ENCODE measurements at places on chromosomes 13 and 19.

- peak; percentile 82 for DNase-seq
These were observed 74.9 kb upstream of the WASF3 start for GRCh38 chr13:26482451-26483197.

GRCh38 chr13:47478985-47479384 is 522.1 kb downstream of the SUCLA2 start:
- DNase-seq = no peak

DNA sequence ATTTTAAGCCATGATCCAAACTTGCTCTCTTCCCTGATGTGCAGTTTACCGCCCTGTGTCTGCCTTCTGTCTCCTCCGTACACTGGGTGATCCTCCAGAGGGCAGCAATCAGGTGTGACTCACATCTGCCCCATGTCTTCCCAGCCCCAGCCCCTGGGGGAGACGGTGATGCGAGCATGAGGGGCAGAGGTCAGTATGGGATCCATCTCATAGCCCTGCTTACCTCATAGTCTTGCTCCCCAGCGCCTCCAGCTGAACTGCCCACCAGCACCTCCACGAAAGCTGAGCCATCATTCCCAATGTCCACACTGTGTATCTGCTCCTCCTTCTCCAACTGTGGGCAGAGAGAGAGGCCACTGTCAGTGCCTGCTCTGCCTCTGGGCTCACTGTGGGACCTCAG is 14.6 kb downstream of the XRCC1 start:
- DNase-seq = no peak

DNA sequence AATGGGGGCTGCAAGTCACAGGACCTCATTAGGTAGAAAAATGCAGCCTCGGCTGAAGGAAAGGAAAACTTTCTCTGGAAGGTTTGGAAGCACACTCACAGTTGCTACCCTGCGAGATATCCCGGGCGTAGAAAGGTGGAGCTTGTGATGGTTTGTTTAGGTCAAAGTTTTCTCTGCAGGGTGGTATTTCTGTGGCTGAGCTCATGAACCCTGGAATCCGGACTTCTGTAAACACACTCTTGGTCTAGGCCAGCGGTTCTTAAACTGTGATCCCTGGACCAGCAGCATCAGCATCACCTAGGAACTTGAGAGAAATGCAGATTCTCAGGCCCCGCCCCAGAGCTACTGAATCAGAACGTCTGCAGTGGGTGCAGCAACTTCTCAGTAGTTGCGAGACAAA is 3.3 kb upstream of the SLC15A1 start:
- DNase-seq = no peak

GRCh38 chr13:39580881-39581575 is 22.0 kb downstream of the LHFPL6 start:
- no peak for DNase-seq

GRCh38 chr19:54673222-54673621 is 10.4 kb downstream of the LILRB4 start:
- no peak for DNase-seq

DNA sequence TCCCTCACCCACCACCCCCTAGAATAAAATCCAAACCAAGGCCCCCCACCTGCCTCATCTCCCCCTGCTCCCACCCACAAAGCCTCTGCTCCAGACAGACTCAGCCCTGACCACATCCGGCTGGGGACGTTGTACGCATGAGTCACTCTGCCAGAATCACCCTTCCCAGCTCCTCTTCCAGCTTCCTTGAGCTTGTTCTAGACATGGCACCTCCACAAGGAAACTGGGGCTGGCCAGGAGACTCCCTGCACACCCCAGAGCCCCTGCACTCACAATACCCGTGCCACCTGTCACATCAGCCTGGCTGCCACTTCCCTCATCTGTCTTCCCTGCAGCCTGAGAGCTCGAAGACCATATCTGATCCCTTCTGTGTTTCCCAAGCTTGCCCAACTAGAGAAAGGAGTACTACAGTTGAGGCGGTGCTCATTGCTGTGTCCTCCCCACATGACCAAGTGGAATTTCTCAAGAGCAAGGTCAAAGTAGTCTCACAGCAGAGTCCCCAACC is 9.7 kb downstream of the DEDD2 start:
- no peak for DNase-seq

DNA sequence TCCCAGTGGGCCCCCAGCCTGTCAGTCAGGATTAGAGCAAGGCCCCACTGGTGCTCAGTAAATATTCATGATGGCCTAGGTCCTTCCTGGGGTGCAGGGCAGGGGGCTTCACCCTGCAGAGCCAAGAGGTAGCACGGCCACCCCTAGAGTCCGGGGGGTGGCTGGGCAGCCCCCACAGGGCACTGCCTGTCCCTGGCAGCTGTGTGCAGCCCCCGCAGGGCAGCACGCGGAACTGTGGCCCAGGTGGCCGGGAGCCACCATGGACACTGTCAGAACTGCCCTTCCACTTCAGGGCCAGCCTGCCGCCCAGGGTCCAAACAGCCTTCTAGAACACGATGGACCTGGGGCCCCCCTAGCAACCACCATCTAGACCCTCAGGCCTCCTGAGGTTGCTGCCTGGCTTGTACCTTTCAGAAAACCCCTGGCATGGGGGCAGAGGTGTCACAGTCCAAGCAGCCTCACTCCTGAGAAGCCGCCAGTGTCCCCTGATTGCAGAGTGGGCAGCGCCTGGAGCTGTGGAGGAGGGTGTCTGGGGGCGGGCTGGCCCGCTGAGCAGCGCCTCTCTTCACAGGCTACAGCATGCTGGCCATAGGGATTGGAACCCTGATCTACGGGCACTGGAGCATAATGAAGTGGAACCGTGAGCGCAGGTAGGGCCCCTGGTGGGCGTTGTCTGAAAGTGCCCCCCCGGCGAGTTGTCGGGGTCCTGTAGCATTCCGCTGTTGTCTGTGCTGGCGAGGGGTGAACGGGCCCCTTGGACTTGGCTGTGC is 2.9 kb upstream of the YJEFN3 start:
- no peak for DNase-seq

GRCh38 chr13:114212158-114212495 is 22.6 kb upstream of the CDC16 start:
- no peak for DNase-seq

DNA sequence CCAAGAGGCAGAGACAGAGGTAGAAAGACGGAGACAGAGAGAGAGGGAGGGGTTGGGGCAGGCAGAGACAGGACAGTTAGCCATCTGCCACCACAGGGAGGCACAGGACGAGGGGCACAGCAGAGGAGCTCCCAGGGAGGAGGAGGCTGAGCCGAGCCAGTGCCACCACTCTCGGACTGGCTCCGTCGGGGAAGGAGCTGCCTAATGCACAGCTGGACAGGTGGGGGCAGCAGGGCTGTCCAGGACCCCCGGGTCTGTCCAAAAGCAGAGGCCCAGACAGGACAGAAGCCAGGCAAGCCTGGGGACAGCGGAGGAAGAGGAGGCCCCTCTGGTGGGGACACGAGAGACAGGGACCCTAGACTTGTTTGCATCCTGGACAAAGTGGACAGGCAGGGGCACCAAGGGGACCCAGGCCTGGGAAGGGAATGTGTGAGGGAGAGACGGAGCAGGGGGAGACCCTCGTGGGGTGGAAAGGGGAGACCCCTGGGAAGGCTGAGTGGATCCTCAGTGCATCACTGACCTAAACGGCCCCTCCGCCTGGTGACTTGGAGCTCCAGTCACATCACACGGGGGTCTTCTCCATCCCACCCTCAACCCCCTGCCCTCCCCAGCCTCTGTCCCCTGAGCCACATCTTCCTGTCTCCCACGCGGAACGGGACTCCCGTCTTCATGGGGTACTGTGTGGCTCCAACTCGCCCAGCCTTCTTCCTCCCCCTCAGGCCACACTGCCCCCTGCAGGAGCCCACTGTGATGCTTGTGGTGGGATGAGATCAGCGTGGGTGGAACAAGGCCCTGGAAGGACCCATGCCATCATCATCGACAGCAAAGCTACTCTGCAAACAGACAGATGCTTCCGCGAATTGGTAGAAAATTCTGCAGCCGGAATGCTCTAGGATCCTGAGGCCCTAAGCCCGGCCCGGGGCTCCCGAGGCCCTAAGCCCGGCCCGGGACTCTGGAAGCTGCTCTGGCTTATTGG is 915 bp downstream of the F10 start:
- peak; percentile 45 for DNase-seq

DNA sequence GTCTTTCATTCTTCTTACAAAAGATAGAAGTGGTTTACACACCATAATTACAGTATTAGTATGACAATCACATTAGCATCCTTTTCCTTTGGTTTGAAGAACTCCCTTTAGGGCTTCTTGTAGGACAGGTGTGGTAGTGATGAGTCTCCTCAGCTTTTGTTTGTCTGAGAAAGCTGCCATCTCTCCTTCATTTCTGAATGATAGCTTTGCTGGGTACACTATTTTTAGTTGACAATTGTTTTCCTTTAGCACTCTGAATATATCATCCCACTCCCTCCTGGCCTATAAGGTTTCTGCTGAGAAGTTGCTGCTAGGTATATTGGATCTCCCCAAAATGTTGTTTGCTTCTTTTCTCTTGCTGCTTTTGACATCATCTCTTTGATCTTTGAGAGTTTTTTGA is 39.3 kb downstream of the RASA3 start:
- no peak for DNase-seq

DNA sequence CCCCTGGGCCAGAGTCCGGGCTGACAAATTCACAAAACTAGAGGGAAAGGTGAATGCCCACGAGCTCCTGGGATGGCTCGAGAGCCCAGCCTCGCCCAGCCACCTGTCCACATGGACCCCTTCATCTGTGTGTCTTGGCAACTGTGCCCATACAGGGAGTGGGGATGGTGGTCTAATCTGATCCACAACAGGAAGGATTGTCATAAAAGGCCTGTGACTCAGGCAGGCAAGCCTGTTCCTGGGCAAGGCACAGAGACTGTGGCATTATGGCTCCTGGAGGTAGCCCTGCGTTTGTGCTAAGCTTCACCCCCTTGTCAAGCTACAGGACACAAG is 20.0 kb downstream of the CAPS start:
- DNase-seq = no peak

DNA sequence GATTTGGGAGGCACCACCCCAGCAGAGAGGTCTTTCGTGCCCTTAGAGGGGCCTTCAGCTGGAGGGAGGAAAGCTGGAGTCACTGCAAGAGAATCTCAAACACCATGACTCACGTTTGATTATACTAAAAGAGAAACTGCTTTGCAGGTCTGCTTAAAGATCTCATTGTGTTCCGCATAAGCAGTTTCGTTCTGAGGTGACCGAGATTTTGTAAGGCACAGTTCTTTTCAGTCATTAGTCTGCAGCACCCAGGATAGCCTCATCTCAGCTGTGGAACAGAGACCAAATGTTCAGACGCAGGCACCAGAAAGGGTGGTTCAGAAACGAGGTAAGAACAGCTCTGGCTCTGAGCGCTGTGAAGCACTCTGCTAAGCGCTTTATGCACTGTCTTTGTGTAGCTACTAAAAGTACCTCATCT is 71.2 kb upstream of the GTF3A start:
- DNase-seq = no peak

GRCh38 chr19:38317104-38317612 is 1.4 kb upstream of the YIF1B start:
- no peak for DNase-seq

DNA sequence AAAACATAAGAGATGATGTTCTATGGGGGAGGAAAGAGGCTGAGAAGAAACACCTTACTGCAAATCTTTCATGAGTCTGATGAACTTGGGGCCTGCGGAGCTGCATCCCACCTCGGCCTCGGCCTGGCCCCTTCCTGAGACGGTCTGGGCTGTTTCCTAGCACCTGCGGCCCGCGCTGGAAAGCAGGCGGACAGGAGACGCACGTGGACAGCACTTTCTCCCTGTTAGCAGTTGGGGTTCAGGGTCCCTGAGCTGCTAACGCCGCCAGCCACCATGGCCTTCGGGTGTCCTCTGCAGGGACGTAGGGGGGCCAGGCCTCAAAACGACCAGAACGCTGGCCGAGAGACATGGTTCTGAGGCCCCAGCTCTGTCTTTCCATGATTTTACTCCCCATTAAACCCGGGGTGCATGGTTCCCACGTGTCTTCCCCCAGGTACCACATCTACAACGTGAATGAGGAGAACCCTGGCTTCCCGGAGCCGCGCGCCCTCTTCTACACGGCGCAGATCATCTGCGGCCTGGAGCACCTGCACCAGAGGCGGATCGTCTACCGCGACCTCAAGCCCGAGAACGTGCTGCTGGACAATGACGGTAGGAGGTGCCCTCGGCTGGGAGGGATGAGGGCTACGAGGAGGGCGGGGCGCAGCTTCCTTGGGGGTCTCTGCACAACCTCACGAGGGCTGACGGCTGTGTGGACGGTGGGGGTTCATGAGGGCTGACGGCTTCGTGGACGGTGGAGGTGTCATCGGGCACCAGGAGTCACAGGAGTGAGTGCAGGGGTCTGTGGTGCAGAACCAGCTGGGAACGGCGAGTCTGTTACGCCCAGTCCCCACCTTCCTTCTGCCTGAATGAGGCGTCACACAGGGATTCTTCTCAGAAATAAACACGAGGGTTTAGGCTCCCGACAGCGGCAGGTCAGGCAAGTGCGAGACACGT is 4.3 kb downstream of the GRK1 start:
- DNase-seq = no peak

DNA sequence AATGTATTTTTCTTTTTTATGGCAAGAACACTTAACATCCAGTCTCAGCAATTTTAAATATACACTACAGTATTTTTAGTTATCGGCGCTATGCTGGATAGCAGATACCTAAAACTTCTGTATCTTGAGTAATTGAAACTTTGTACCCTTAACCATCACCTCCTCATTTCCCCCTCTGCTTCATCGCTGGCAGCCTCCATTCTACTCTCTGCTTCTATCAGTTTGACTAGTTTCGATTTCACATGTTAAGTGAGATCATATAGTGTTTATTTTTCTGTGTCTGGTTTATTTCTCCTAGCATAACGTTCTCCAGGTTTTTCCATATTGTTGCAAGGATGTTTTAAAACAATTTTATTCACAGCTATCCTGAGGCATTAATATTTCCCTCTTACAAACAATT is 340.8 kb upstream of the SLC10A2 start:
- no peak for DNase-seq

- peak; percentile 56 for DNase-seq
These were observed 15.3 kb downstream of the TTYH1 start for GRCh38 chr19:54430306-54431254.

- no peak for DNase-seq
These were observed 5.3 kb downstream of the ARHGEF7 start for GRCh38 chr13:111120422-111120821.

GRCh38 chr13:98476106-98476505 is 100.8 kb downstream of the STK24 start:
- no peak for DNase-seq

DNA sequence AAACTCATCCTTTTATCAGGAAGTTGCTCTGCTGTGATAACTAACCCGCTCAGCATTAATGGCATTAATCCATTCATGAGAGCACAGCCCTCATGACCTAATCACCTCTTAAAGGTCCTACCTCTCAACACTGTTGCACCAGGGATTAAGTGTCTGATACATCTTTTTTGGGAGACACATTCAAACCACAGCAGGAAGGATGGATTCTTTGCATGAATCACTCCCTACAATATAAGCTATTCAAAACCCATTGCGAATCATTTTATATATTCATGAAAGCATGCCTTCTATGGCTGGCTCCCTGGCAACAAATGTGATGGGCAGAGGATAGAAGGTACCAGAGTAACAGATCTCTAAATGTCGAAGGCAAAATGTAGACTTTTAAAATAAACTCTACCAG is 27.6 kb downstream of the ARL11 start:
- DNase-seq = no peak

GRCh38 chr13:23497191-23497590 is 63.7 kb upstream of the SACS start:
- DNase-seq = no peak

- no peak for DNase-seq
These were observed 274.1 kb downstream of the COG6 start for GRCh38 chr13:39929583-39929982.

Measured in NCI-H524 (cell line).